Stimulated activated CD4-positive, alpha-beta T cell treated with anti-CD3 and anti-CD28 coated beads, Interleukin-2, amount 100 ng/mL, for 4 hours (primary cell): ENCODE measurements at places on chromosomes 5 and 9.

DNA sequence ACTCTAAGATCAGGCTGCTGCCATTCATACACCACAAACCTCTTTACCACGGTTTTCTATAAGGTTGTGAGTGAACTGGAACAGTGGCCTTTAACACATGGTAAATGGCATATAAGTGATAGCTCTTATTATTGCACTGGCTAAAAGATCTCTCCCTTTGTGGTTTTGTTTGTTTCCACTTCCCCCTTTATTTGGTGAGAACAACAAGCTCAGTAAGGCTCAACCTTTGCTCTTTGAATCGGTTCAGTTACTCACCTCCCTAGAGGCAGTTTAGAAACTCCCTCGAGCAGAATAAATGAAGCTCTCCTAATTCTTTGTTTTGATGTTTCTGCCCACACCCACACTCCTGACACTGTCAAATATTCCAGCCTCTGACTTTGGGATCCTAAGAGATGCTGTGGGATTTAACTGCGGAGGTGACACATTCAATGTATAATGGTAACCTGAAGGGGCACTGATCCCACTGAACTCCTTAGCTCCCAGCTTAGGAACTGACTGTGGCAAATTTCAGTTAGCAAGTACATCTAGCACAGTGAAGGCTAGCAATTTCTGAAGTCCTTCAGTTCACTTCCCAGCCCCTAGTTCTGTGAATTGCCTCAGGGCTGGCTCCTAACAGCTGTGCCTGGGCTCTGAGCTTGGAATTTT lies 22.5 kb upstream of the RAD23B start:
- no peak for DNase-seq

GRCh38 chr5:132692632-132692967 lies 18.8 kb downstream of the IL4 start:
- DNase-seq, result no peak

- no peak for DNase-seq
Measured at GRCh38 chr5:72817671-72818266, 1.3 kb downstream of the TNPO1 start.

DNA sequence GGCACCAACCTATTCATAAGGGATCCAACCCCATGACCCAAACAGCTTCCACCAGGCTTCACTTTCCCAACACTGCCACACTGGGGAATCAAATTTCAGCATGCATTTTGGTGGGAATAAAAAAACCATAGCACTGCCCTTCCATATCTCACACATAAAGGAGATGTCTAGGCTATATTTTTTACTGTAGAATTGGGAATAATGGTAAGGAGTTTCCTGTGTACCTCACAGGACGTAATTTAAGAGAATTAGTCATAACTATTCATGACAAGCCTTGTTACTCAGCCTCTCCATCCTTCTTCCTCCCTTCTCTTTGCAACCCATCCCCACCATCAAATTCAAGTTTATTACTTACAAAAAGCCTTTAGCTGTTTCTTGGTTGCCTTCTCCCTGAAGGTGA lies 352.1 kb downstream of the MLLT3 start:
- no peak for DNase-seq
